ENCODE measurements at places on chromosomes 11 and 22.

- DNase-seq = no peak
Observed at GRCh38 chr11:36211761-36212430, 77.3 kb downstream of the COMMD9 start.

- DNase-seq = no peak
Observed at GRCh38 chr11:123057661-123058305, 4.2 kb downstream of the HSPA8 start.

DNA sequence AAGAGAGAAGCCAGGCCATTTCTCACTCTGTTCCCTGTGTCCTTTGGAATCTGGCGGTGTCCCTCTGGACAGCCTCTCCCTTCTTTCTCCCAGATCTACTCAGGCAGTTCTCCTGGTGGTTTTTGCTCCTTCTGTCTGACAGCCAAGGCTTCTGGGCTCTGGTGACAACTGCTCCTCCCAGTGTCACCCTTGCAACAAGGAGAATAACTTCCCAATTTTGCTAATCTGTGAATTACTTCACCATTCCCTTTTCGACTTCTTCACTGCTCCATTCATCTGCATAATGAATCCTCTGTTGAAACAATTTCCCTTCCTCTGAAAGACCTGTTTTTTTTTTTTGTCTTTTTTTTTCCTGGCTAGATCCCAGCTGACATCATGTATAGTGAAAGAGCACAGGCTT, 56.3 kb upstream of the PDE3B start:
- DNase-seq = no peak

DNA sequence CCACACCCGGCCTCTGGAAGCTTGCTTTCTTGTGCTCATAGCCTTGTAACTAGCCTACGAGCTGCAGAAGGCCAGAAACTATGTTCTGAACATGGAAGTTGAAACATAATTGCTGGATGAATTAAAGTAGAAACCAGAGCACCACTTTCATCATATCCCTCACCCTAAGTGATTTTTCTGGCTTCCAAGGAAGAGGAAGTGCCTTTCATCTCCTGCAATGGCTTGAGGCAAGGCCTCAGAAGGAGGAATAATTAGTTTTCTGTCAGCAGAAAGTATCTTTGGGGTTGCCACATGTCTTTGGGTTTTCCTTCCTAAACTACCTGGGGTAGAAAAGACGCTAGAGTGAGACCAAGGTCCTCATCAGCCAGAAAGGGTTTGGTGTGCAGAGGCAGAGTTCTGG, 14.5 kb downstream of the RPL27A start:
- DNase-seq = no peak

DNA sequence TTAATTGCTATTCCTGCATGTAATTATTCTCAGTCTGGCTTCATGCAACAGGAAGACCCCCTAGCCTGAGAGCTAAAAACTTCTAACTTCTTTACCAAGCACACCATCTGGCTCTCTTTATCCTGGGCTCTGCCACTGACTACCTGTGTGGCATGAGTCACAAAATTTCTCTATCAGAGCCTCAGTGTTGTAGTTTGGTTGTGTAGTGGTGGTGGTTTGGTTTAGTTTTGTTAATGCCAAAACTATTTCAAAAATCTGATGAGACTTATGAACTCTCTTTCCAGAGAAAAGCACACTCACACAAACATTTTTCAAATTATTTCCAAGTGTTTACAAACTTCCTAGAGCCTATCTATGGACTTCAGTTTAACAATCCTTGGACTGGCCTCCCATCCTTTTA, 7.5 kb upstream of the IL17RA start:
- no peak for DNase-seq

DNA sequence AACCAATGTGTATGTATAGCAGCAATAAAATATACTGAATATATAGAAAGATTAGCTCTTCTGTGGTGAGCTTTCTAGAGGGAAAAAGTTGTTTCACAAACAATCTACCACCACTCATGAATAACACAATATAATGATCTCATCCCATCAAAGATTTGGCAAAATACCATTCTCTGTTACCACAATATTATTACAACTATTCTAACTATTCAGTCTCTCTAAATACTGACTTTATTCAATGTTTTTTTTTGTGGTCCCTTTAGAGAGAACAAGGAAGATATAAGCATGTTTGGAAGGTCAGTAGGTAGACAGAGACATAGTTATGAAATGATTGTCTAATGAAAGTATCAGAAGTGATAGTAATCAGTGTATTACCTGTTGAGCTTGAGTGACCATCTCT, 7.8 kb downstream of the CCDC90B start:
- DNase-seq = no peak

GRCh38 chr11:88813233-88813915, 252.4 kb downstream of the GRM5 start:
- DNase-seq = peak; percentile 17

DNA sequence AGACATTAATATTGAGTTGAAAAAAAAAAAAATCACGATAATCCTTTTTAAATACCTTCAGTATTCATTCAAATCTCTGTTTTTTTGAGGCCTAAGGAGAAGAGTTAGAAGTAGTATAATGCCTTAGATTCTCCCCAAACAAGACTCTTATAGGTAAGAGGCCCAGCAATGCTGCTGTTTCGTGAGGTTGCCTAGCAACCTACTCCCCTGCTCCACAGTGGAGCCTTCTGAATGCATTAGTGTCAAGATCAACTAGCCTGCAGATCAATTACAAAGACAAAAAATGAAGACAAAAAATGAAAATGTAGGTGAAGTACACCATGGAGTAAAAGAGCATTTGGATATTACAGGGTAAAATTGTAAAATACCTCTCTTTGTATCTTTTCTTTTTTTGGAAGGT, 229.8 kb upstream of the LUZP2 start:
- DNase-seq = no peak

- no peak for DNase-seq
Observed at GRCh38 chr11:61587541-61587941, 6.7 kb upstream of the SYT7 start.

DNA sequence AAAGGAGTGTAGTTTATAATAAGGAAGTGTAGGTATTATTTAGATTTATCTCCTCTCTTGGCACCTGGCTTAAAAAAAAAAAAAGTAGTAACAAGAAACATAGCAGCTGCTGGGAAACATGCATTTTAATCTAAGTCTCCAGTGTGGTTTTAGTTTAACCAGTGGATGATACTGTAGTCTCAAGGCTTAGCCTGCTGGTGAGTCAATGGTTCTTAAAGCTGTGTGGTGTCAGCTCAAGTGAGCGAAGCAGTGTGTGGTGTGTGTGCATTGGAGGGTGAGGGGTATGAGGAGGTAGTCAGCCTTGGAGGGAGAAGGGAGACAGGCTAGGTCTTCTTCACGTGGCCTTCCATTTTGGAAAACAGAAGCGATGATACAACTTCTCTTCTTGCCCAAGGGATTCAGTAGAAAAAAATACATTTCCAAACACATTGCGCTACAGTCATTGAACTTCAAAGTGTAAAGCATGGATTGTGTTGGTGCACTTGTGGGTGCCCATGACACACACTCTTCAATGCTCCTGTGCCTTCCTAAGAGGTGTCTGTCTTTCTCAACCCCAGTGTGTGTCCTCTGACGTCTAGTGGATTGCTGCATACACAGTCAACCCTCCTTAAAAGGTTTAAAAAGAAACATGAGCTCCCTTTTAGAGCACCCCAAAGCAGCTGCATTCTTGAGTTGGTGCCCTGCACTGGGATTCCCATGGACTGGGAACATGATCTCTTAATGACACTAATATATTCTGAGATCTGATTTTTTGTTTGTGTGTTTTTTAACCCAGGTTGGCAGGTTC, 40.1 kb downstream of the ZBTB16 start:
- DNase-seq = no peak

- peak; percentile 77 for DNase-seq
Observed at GRCh38 chr22:37260901-37261336, 16.9 kb upstream of the RAC2 start.

DNA sequence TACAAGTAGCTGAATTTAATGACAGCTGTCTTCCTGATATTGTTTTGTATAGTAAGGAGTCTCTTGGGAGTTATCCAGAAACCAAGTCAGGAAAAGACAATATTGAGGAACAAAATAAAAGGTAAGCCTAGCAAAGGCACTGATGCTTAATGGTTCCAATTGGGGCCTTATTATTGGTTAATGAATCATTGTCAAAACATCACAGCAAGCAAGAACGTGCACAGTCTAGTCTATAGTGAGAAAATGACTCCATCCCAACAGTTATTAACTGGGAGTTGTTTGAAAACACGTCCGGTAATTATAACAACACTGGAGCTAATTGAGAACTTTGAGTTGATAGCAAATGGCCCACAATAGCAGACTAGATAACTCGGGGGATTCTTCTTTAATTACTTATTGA, 17.7 kb downstream of the BSX start:
- DNase-seq = no peak

DNA sequence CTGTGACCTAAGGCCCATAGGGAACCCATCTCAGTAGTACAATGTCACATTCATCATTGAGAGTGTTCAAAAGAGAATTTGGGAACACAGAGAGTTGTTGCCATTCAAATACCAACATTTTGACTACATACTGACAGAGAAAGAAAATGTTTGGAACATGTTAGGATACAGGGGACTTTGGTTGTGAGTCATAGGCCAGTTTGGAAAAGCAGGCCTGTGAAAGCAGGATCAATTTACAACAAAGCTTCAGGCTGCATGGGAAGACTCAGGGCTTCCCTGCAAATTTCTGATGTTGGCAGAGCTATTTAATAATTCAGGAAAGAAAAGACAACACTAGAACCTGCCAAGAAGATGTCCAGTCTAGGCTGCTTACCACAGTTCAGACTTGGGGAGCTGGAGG, 374 bp downstream of the NLRP10 start:
- DNase-seq = no peak

- peak; percentile 90 for DNase-seq
Observed at GRCh38 chr22:35380537-35381423, at the start of gene HMOX1. Gene HMOX1, plus strand, starts transcription at chr22:35381096. Its CDS starts 78 bp downstream, at chr22:35381174.

- peak; percentile 78 for DNase-seq
Observed at GRCh38 chr22:23402275-23403151, 177.6 kb downstream of the IGLL1 start.

DNA sequence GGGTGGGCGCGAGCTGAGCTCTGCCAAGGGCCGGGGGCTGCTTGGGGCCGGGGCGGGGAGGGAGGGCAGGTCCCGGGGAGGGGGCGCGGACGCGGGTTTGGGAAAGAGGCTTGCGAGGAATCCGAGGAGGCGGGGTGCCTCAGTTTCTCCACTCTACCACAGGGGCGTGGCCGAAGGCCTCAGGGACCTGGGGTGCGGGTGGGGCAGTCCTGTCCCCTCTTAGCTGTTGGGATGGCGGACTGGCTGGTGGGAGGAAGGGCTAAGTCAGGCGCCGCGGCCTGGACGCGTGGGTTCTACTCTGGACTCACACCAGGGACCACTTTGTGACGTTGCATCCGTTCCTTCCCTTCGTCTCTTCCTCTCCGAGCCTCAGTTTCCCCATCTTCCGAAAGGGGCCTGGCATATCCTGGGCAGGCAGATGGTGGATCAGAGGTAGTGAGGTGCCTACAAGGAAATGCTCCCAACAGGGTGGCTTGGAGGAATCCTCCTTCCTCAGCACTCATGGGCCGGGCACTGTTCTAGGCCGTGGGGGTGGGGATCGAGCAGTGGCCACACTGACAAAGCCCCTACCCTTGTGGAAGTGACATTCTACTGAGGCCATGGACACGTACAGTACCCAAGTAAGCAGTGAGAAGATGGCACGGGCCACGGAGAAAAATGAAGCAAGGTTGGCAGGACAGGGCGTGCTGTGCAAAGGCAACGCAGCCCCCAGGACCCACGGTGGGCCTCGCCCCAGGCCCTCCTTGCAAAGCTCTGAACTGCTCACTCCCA, 13.2 kb downstream of the IGLL1 start:
- peak; percentile 12 for DNase-seq

- DNase-seq = no peak
Observed at GRCh38 chr22:40070701-40071100, 75.9 kb downstream of the FAM83F start.

GRCh38 chr22:49693416-49693815, 134.3 kb downstream of the BRD1 start:
- no peak for DNase-seq

DNA sequence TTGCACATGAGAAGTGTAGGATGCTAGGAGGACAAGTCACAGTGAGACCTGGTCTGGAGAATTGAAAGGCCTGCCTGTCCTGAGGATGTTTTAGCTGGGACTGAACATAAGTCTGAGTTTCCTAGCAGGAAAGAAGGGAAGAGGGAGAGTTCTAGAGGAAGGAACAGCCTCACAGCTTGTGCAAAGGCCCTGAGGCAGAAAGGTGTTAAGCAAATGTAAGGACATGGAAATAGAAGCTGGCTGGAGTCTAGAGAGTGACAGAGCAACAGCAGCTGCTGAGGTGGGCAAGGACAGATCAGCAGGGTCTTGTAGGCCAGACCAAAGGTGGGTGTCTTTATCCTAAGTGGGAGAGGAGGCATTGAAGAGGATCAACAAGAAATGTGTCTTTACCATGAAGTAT, 210.9 kb upstream of the E2F8 start:
- DNase-seq = no peak

All from GM10248 (cell line).